ENCODE measurements at places on chromosomes 6 and 20.
A peak's percentile ranks its signal among the peaks of the same experiment; 100 is the strongest.

GRCh38 chr20:45892049-45892825, 1.1 kb downstream of the CTSA start:
- DNase-seq = peak; percentile 38

- DNase-seq = no peak
Measured at GRCh38 chr20:39985271-39985827, 703.7 kb downstream of the MAFB start.

- no peak for DNase-seq
Measured at GRCh38 chr6:127073222-127073621, 45.2 kb upstream of the RSPO3 start.

DNA sequence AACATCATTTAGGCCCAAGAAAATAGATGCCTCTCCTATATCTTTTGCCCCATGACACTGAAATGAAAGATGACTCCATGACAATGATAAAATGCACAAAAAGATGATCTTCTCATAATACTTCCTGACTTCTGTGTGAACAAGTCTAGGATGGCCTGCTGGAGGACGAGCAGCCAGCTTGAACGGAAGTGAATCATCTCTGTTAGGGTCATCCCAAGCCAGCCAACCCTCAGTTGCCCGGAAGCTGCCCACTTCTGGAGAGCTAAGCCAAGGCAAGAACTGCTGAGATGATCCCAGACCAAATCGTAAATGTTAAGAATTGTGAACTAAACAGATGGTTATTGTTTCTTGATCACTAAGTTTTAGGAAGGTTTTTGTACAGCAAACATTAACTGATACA, 249.7 kb upstream of the HS3ST5 start:
- DNase-seq = no peak

DNA sequence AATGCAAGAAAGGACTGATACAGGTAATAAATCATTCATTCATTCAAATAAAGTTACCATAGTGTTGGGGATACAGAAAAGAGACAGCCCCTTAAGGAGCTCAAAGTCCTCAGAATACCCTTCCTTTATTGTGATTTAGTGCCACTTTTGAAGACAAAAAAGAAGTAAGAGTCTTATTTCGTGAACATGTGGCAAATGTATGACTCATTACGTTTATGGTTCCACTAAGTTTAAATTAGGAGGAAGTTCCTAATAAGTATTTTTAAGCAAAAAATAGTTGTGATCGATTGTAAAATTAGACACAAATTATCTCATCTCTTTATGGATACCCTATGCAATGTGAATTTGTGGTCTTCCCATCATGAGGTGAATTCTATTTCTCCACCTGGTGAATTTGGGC, 38.5 kb upstream of the GCLC start:
- DNase-seq = no peak

GRCh38 chr20:1825938-1826445, 69.2 kb upstream of the SIRPA start:
- no peak for DNase-seq

- DNase-seq = no peak
Measured at GRCh38 chr6:119957195-119957594, 607.6 kb upstream of the MAN1A1 start.

- DNase-seq = no peak
Measured at GRCh38 chr6:18545726-18546125, 158.6 kb downstream of the RNF144B start.

DNA sequence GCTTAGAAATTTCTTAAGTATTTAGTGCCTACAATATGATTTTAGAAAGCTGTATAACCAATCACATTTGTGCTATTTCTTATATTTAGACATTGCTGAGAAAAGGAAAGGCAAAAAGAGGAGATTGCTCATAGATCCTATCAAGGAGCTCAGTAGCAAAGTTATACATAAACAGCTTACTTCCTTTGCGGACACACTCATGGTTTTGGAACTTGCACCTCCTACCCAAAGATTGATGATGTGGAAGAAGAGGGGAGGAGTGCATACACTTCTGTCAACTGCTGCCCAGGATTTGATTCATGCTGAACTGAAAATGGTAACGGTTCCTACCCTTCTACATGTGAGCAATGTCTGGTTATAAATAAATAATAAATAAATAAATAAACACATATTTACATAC, 16.7 kb downstream of the RAD21L1 start:
- DNase-seq = no peak

- no peak for DNase-seq
Measured at GRCh38 chr20:25227317-25227831, 20.5 kb upstream of the PYGB start.

- DNase-seq = no peak
Measured at GRCh38 chr6:137043710-137044365, 927 bp downstream of the IL20RA start.

GRCh38 chr20:50721881-50722281, 9.5 kb upstream of the PARD6B start:
- DNase-seq = no peak

DNA sequence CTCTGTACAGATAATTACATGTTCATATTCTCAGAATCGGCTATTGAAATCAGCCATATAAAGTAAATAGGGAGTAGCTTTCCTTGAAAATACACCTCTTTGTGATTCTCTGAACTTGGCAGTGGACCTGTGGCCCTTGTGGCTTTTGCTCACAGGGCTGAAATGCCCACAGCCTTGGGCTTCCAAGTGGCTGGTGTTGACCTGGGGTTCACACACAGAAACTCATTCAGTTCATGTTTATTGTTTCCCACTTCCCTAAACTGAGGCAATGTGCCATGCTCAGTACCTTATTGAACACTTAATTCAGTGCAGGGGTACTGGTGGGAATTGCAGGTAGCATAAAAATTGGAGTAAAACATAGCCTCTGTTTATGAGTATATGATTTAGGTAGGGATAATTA, 19.1 kb upstream of the TULP4 start:
- no peak for DNase-seq

DNA sequence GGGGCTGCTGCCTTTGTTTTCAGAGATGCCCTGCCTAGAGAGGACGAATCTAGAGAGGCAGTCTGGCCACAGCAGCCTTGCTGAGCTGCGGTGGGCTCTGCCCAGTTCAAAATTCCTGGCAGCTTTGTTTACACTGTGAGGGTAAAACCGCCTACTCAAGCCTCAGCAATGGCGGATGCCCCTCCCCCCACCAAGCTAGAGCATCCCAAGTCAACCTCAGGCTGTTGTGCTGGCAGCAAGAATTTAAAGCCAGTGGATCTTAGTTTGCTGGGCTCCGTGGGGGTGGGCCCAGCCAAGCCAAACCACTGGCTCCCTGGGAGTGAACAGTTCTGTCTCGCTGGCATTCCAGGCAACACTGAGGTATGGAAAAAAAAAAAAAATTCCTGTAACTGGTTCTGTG, 970.9 kb downstream of the TBC1D32 start:
- DNase-seq = no peak

DNA sequence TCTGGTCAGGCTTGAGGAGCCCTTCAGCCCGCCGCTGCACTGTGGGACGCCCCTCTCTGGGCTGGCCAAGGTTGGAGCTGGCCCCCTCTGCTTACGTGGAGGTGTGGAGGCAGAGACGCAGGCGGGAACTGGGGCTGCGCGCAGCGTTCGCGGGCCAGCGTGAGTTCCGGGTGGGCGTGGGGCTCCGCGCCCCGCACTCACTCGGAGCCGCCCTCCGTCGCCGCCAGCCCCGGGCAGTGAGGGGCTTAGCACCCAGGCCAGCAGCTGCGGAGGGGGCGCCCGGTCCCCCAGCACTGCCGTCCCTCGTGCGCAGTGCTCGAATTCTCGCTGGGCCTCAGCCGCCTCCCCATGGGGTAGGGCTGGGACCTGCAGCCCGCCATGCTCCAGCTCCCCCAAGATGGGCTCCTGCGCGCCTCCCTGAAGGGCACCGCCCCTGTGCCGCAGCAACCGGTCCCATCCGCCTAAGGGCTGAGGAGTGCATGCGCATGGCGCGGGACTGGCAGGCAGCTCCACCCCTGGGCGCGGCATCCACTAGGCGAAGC, 695.9 kb downstream of the EPHA7 start:
- DNase-seq = no peak

DNA sequence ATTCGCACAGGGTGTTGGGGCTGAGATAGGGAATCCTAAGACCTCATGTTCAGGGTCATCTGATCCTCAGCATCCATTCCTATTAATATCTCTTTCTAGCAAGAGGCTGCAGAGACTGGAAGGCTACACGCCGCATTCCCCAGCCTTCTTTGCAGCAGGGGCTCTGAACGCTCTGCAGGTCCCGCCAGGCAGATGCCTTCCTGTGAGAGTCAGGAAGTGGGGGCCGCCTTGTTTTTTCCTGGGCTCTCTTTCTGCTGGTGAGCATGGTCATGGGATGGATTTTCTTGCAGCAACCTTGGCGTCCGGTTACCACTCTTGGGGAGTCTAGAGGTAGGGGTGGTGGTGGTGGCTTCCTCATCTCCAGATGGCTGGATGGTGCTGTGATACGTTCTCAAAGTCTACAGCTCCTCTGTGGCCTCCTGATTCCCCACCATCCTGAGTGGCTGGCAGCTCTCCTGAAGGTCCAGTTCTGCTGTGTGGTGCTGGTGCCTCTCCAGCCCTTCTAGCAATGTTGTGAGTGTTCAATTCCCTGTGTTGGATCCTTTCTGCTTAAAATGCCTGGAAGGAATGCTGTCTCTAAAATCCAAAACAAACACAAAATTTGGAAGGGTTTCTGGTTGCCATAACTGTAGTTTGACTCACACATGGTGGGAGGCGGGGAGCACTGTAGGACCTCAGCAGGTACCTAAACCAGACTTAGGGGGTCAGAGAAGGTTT, 111.9 kb downstream of the CEBPB start:
- DNase-seq = no peak

GRCh38 chr6:101597693-101598092, 204.2 kb downstream of the GRIK2 start:
- no peak for DNase-seq

- no peak for DNase-seq
Measured at GRCh38 chr20:57275334-57275733, 8.9 kb upstream of the BMP7 start.

GRCh38 chr6:82385961-82386360, 22.3 kb downstream of the TPBG start:
- no peak for DNase-seq

DNA sequence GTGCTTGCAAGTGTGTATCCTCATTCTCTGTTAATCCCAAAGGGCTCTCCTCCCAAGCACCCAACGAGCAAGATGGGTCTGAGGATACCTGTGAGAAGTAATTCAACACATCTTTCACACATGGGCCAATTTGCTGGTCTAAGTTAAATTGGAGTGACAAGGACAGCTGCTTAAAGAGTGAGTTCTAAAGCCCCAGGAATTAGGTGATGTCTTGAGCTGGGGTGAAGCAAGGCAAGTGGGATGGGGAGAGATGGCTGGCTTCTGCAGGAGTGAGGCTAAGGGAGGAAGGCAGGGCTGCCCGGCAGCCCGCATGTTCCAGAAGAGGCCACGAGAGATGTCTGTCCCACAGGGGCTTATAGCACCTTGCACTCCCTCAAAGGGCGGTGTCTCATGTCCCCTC, 288.5 kb downstream of the CDH26 start:
- no peak for DNase-seq

DNA sequence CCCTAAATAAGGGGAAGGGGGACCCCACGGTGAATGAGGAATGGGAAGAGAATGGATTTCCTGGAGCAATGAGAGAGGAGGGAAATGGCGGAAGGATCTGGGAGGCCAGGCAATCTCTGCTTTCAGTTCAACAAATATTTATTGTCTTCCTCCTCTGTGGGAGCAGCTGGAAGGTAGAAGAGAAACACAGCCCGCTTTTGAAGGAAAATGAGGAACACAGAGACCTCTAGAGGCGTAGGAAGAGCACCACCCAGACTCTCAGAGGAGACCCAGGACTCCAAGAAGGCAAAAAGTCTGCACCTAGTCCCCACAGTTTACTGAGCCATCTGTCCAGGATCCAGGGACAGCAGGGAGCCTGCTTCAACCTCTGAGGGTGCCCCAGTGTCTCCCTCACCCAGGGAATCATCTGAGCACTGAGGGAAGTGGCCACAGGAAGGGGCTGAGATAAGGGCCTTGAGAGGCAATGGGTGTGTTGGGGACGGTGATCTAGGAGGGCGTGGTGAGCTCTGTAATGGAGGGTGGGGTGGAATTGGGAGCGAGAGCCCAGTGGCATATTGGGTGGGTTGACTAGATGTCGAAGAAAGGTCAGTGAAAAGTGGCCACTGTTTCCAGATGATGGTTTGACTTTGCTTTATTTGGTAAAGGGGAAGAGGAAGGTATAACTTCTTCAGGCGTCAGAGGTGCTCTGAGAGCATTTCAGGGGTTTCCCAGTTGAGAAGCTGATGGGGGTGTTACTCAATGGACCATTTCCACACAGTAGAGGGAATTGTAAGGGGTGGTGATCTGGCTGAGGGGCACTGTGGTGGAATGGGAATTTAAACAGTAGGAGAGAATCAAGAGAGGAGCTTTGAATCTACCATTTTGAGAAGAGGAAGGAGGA, 610 bp downstream of the PSORS1C1 start:
- DNase-seq = peak; percentile 50

DNA sequence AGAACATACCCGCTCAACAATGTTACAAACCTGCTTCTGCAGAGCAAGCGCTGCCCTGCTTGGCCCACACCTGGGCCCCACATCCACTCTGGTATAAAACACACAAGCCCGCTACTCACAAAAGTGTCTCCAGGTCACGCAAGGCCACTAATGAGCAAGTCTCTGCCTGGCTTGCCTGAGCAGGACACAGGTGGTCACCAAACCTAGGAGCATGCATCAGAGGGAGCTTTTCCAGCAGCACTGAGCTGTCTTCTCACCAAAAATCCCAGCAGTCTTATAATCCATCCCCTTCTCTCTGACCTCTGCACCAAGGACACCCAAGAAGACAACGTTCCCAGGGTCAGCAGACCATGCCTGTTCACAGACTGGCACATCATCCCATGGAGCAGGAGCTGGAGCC, 100.8 kb downstream of the DLL1 start:
- no peak for DNase-seq

DNA sequence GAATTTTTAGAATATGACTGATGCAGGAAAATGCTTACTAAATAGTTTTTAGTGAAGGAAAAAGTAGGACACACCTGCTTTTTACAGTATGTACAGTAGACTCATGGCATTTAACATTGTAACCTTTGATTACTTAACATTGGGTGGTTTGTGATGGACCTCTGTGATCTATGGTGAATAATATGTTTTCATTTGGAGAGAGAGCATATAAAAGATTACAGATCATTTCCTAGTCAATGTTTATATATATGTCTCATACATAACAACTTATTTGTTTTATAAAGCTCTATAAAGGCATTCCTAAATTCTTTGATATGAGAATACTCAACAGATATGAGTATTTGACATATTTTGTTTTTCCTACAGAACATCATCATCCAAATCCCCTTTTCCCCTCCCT, 129.3 kb upstream of the PDE7B start:
- DNase-seq = peak; percentile 19

DNA sequence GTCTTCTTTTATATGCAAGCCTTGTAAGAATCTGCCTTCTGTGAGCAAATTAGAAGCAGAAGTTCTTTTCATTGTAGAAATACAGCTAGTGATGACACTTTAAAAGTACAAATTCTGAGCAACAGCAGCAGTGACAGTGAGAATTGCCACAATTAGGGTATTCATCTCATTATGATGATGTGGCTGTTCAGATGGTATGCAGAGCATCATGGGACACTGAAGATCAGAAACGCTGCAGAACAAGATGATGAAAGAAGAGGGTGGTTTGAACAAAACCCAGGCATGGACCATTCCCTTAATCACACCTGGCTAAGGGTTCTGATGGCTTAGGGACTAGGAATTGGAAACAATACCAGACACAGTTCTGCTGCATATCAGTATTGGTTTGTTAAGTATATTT, 312.7 kb upstream of the TBX18 start:
- no peak for DNase-seq
